ENCODE measurements at places on chromosomes 2 and 18.
A peak's percentile ranks its signal among the peaks of the same experiment; 100 is the strongest.

- DNase-seq, result no peak
Measured at GRCh38 chr18:36035253-36035652, 32.1 kb downstream of the RPRD1A start.

DNA sequence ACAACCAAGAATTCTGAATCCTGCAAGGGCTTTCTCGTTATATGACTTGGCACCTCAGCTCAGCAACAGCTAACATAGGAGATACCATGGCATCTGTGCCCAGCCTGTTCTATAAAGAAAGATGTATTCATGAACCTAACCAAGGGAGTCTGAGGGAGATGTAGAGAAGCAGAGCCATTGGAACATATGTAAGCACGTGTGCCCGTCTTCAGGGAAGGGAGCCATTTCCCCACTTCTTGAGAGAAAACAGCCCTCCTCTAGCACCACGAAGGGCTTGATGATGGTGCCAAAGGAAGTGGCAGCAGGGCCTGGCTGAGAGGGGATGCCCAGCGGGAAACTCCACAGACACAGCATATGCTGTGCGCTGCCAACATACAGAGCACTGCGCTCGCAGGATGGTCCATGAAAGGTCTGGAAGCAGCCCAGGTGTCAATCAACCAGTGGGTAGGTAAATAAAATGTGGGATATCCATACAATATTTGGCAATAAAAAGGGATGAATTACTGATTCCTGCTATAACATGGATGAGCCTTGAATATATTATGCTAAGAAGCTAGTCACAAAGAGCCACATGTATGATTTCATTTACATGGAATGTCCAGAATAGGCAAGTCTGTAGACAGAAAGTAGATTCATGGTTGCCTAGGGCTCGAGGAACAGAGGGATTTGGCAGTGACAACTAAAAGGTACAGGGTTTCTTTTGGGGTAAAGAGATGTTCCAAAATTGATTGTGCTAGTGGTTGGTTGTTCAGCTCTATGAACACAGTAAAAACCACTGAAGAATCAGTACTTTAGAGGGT lies 16.1 kb downstream of the TMEM247 start:
- no peak for DNase-seq

DNA sequence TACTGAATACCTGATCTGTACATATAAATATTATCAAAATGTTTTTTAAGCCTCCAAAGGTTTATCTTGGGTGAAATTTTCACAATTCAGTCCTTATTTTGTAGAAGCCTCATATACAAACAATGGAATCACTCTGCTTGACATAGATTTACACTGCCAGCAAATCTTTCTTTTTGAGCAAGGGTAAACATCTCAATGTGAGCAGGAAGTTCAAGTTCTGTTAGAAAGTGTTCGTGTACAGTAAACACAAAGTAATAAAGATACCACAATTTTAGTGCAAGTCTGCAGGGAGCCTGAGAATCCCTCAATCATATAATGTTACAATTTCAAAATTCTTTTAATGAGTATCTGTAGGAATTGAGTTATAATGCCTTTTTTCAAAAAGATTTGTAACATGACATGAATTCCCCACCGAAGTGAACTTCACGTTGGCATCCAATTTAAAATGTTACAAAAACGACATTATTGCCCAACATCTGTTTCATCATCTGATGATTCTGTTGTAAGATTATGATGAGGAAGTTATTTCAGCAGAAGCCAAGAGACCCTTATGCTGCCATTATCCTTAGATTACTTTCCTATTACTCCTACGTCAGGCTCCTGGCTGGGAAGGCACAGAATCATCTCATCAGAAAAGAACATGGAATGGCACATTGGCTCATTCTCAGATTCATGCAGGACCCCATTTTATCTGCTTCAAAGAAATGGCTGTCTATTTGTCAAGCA lies 283.9 kb upstream of the ACVR2A start:
- DNase-seq, result no peak

DNA sequence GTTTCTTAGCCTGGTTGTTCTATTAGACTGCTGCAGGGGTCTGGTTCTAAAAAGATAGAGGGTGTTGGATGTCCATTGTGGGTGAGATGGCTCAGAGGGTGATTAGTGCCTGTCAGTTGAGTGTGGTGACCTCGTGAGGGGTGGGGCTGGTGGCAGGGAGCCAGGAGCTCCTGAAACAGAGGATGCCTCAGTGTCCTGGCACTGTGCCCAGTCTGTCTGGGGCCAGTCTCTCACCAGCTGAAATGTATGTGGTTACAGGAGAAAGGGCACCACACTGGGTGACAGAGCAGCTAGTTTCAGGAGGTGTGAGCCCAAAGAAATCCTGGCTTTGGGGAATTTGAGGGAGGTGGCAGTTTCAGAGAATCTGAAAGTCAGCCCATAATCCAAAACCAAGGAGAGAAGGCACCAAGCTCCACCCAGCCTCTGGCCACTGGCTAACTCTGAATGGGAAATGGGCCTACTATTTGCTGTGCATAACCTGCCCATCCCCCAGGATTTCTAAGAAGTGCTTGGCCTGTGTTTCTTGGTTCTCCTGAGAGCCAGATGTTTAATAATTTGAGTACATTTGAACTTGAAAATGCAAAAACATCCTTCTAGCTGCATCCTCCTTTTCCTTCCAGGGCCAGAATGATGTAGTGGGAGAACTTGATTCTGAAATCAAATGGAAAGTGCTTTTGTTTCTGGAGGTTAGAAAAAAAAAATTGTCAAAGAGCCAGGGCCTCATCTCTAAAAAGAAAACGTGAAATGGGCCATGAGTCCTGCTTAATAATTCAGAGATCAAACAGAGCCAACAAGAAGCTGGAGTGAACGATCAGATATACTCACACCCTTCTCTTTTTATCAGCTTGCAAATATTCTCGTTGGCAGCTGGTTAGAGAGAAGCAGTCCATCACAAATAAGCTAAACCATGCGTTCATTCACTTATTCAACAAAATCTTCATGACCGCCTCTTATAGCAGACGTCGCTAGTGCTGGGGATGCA lies 92.3 kb downstream of the B3GNT2 start:
- no peak for DNase-seq

DNA sequence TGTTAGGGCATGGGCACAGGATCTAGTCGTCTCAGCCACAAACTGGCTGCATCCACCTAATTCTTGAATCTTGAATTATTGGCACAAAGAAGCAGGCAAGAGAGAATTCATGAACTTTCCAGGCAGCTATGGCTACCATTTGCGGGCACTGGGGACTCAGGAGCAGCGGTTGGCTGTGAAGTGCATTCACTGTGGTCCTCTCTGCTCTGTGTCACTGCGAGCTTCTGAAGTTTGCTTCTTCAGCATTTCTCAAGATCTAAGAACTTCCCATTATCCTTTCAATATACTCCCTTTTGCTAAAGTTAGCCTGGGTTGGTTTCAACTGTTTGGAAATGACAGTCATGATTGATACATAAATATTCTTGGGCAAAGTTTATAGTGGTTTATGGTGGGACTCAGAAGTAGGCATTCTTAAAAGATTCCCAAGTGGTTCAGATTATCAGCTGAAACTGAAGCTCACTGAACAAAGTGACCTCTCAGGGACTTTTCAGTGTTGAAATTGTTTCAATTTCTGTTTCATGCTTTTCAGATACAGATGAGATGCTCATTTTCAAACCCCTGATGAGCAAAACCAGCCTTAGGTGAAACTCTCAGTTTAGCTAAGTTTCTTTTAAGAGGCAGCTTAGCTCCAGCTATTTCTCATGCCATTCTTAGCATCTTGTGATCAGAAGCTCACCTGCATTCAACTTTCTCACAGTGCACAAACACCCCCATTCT lies 1258.3 kb upstream of the GYPC start:
- DNase-seq, result no peak

GRCh38 chr2:113890253-113891235 lies 655 bp downstream of the ACTR3 start:
- DNase-seq, result peak; percentile 51

- DNase-seq, result no peak
Measured at GRCh38 chr2:69251943-69252342, 135.1 kb downstream of the GFPT1 start.

GRCh38 chr18:57050310-57050949 lies 96.5 kb upstream of the BOD1L2 start:
- no peak for DNase-seq

DNA sequence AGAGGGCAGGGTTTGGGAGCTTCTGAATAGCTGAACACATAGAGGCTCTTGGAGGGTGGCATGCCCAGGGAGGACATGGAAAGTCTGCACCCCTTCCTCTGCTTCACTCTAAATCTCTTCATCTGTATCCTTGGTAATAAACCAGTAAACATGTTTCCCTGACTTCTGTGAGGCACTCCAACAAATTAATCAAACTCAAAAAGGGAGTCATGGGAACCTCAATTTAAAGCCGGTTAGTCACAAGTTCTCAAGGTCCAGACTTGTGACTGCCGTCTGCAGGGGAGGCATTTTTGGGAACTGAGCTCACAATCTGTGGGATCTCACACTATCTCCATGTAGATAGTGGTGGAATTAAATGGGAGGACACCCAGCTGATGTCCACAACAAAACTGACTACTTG lies 33.1 kb upstream of the STON1 start:
- no peak for DNase-seq

GRCh38 chr2:200490001-200490400 lies 19.9 kb downstream of the KCTD18 start:
- DNase-seq, result no peak

DNA sequence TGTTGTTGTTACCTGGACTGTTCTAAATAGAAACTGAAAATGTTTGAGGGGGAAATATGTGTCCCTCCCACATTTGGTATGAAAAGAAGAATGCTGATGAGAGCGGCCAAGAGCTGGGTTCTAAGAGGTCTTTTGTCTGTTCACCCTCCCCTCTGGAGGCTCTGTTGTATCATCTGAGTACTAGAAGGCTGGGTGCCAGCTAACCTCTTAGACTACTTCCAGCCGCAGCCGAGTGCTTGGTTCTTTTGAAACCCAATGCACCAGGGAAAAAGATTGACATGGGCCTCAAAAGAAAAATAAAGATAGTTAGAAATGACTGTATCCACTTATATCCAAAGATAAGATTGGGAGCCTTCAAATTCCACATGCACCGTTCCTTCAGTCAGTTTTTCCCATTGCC lies 255.9 kb downstream of the TXNL1 start:
- DNase-seq, result peak; percentile 63

- DNase-seq, result no peak
Measured at GRCh38 chr2:36441816-36442215, 86.2 kb downstream of the CRIM1 start.

- DNase-seq, result no peak
Measured at GRCh38 chr2:157196956-157197355, 60.5 kb upstream of the GALNT5 start.

DNA sequence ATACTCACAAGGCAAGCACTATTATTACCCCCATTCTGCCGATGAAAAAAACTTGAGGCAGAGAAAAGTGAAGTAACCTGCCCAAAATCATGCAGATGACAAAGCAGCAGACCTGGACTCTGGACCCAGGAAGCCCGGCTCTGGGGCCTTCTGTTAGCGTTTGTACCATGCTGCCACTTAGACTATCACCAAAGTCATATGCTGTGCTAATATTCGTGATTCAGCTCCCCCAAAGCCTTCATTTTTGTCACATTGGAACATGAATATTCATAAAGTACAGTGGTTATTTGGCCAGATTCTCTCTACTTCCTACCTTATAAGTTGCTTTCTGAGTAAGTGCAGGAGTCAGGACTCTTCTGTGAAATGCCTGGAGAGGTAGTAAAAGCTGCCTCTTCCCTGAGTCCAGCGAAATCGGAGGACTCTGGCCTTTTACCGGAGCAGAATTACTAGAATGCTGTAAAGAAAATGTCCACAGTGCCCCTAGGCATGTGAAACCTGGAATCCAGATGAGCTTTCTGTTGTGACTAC lies 86.7 kb downstream of the FTCDNL1 start:
- no peak for DNase-seq

DNA sequence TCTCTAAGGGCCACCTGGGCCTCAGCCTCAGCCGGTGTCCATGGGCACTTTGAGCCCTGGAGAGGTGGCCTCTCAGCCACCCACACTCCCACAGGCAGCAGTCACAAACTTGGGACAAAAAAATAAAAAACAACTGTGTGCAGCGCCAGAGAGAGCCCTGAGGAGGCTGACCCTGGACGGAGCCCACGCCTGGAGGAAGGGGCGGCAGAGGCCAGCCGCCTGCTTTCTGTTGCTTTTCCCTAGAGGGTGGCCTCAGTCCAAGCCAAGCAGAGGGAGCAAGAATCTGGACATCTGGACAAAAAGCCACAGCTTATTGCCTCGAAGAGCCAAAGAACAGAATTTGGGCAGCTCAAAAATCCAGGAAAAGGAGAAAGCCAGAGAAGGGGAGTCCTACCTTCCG lies 43.3 kb upstream of the LDLRAD4 start:
- no peak for DNase-seq

DNA sequence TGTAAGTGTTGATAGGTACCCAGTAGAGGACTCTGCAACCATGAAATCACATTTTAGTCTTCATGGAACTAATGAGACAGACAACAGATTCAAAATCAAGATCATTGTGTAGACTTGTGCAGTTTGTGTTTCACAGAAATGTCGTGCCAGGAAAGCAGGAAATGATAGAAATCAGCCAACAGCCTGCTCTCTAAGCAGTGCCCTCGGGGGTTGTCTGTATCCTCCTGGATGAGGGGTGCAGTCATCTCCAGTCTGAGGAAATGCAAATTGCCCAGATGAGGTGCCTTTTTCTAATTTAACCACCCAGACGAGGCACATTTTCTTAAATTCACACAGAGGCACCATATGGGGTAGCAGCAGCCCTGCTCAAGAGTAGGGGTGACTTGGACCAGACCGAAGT lies 663.1 kb downstream of the XIRP2 start:
- DNase-seq, result no peak

- DNase-seq, result no peak
Measured at GRCh38 chr2:119206201-119206600, 17.4 kb upstream of the STEAP3 start.

GRCh38 chr2:226526716-226527115 lies 272.9 kb downstream of the IRS1 start:
- no peak for DNase-seq

- DNase-seq, result no peak
Measured at GRCh38 chr2:29865512-29865911, 55.9 kb downstream of the ALK start.

DNA sequence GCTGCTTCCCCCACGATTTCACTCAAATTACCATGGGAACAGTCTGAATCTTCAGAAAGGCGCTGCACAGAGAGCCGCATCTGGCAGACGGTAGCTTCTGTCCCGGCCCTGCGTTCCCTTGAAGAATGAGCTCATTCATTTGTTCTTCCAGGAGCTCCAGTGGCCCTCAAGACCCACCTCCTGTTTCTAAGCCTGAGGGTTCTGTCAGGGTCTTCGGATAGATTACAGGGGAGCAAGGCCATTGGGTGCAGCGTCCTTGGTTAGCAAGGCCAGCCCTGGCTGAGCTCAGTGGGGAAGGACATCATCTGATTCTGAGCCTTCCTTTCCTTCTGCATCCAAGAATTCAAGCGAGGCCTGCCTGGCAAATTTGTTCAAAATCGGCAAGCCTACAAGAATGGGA lies 111.9 kb downstream of the PDCL3 start:
- DNase-seq, result no peak

DNA sequence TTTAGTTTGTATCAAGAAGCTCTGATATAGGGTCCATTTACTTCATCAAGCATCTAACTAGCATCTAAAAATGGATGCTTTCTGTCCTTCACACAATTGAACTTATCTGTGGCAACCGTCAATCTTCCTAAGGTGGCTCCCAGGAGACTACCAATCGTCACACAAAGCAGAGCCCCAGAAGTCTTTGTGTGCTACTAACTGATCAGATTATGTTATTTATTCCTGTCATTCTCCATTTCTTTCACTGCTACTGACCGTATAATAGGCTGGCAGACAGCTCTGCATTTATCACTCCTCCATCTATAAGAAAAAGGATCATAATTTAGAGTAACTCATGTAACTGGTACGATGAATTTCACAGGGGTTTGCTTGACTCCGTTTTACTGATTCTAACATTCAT lies 585.0 kb upstream of the NXPH2 start:
- DNase-seq, result no peak

- DNase-seq, result no peak
Measured at GRCh38 chr18:39801010-39801409, 2154.0 kb upstream of the PIK3C3 start.
